K562 (cell line): ENCODE measurements at places on chromosomes 16 and 17. TPM values are rescaled to one million over a fixed set of nuclear protein-coding genes. Genes with fewer than 3 reads are reported as not detected.
A peak's percentile ranks its signal among the peaks of the same experiment; 100 is the strongest.

The SLC9A5 gene
- 2.5 and 3.1 TPM in 2 replicates for total RNA-seq

The KRT27 gene
- total RNA-seq: 0.11 TPM in 1 of 2 replicates, not detected in the other

The TNFRSF17 gene
- not detected in 2 replicates for total RNA-seq

The SHCBP1 gene
- 18.0 and 18.2 TPM in 2 replicates for total RNA-seq

The TM4SF5 gene
- total RNA-seq: not detected in 2 replicates

GRCh38 chr16:2500918-2501750 lies 12.6 kb upstream of the ATP6V0C start:
- H3K27ac ChIP-seq: no peak overlapping the region
- no peaks in the 10 kb centered on the region for H3K27me3 ChIP-seq
- no peak overlapping the region for H3K4me3 ChIP-seq
- DNase-seq: peak; percentile 81

DNA sequence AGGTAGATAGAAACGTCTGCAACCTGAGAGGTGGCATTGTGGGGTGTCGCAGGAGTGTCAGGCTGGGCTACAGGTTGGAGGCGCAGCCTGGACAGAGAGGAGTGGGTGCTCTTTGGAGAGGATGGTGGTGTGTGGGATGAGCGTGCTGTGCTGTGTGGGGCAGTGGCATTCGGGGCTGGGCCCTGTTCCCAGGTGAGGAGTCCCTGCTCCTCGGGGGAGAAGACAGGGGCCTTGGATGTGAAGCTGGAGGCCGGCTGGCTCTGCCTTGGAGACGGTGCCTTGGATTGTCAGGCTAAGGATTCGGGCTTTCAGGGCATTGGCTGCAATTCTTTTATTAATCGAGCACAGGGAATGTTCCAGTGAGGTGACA lies 69.3 kb downstream of the BANP start:
- H3K4me3 ChIP-seq: no peak overlapping the region
- no peak overlapping the region for H3K27ac ChIP-seq
- peaks cover 3% of the 10 kb centered on the region; the same call in 1 of the 3 replicates for H3K36me3 ChIP-seq
- no peaks in the 10 kb centered on the region for H3K27me3 ChIP-seq

- H3K4me1 ChIP-seq: no peaks in the 10 kb centered on the region
- peaks cover 10% of the 10 kb centered on the region for H3K27me3 ChIP-seq
- no peak overlapping the region for H3K27ac ChIP-seq
- no peak overlapping the region for H3K4me3 ChIP-seq
- H3K36me3 ChIP-seq: no peaks in the 10 kb centered on the region
- no peak for DNase-seq
Observed at GRCh38 chr16:4537376-4538343, 913 bp downstream of the CDIP1 start.

DNA sequence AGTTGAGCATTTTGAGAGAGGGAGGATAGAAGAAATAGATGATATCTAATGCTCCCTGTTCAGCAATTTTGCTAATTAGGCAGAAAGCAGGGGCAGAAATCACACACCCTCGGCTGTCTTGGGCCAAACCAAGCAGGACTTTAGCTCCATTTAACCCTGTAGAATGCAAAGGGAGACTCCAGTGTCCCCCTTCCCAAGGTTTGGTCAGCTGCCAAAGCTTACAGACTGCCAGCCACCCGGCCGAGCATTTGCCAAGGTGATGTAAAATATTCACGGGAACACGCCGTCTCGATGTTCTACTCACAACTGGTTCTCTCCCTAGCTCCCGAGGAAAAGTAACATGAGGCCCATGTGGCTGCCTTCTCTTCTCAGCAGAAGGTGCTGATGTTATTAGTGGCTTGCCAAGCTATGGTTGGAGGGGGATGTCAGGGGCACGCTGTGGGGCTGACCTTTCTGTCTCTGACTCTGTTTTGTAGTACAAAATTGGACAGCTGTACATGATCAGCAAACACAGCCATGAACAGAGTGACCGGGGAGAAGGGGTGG lies 155.3 kb downstream of the PITPNC1 start:
- DNase-seq: no peak
- H3K4me3 ChIP-seq: no peak overlapping the region
- H3K4me1 ChIP-seq: no peaks in the 10 kb centered on the region
- H3K27me3 ChIP-seq: peaks cover 38% of the 10 kb centered on the region

- no peaks in the 10 kb centered on the region for H3K36me3 ChIP-seq
- peaks cover 39% of the 10 kb centered on the region for H3K4me1 ChIP-seq
- no peaks in the 10 kb centered on the region for H3K27me3 ChIP-seq
- H3K27ac ChIP-seq: no peak overlapping the region
- DNase-seq: no peak
- H3K4me3 ChIP-seq: no peak overlapping the region
Observed at GRCh38 chr17:47277921-47278320, 24.3 kb downstream of the ITGB3 start.

DNA sequence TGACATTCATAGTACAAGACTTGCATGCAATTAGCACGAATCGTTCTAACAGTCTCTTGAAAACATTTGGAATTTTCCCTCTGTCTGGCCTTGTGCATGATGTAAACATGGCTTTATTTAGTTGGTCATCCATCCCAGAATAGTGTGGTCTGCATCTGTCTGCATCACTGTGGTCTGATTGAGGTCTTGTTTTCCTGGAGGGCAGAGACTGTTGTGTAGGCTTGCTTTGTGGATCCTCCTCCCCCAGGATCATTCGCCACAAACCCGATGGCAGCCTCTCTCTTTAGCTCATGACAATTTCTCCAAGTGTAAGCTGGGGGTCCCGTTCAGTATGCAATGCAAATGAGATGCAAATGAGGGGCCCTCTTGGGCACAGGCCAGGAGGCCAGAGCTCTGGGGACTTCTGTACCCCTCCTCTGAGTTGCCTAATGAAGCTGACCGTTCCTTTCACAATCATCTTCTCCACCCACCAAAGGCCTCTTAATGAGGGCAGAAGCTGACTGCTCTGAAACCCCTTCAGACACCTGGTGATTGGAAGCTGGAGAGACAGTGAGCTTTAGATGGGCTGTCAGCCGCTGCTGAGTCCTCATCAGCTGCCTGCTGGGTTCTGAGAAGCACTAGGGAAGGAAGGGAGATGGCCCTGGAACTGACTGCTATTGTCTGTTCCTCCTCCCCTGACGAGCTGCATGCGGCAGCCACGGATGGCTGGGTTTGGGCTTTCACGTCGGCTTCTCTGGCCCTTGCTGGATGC lies 201.2 kb upstream of the CACNG3 start:
- DNase-seq: no peak
- no peak overlapping the region for H3K4me3 ChIP-seq
- no peaks in the 10 kb centered on the region for H3K4me1 ChIP-seq
- H3K27ac ChIP-seq: no peak overlapping the region
- peaks cover 80% of the 10 kb centered on the region; the same call in 2 of the 3 replicates for H3K36me3 ChIP-seq

DNA sequence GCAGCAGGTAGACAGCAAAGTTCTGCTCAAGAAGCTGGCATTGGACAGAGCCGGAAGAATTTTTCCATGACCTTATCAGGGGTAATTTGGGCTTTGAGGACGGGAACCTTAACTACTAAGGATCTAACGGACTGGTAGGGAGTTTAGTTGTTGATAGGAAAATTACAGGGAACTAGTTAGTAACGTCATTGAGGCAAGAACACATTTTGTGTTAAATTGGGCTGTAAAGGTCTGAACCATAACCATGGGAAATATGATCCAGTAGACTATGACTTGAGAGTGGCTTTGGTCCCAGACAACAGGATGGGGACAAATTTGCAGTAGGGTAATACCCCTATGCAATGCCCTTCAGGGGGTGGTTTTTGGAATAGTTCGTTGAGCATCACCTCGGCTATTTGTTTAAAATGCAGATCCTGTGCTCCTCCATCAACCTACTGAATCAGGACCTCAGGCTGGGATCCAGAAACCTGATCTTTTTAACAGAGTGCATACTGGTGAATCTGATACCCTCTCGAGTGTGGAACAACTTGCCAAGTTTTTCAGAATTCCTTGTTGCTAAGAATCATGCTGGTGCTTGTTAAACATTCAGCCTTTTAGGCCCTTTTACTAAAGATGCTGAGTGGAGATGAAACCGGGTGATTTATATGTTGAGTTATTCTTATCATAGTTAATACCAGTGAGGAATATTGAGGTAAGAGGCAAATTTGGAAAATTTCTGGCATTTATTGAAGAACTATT lies 255.1 kb downstream of the MAP2K6 start:
- H3K36me3 ChIP-seq: no peaks in the 10 kb centered on the region
- H3K27me3 ChIP-seq: no peaks in the 10 kb centered on the region
- no peak overlapping the region for H3K27ac ChIP-seq
- no peaks in the 10 kb centered on the region for H3K4me1 ChIP-seq
- DNase-seq: no peak

- H3K27me3 ChIP-seq: no peaks in the 10 kb centered on the region
- peak; percentile 61 for DNase-seq
- H3K4me3 ChIP-seq: peak overlapping the region; percentile 37
- peaks cover 20% of the 10 kb centered on the region for H3K4me1 ChIP-seq
- H3K27ac ChIP-seq: peak overlapping the region; percentile 64
- no peaks in the 10 kb centered on the region for H3K36me3 ChIP-seq
Observed at GRCh38 chr17:78736526-78737079, 45.5 kb downstream of the CYTH1 start.

- no peak overlapping the region for H3K4me3 ChIP-seq
- no peak for DNase-seq
- no peaks in the 10 kb centered on the region for H3K4me1 ChIP-seq
- no peaks in the 10 kb centered on the region for H3K27me3 ChIP-seq
- H3K27ac ChIP-seq: no peak overlapping the region
- no peaks in the 10 kb centered on the region for H3K36me3 ChIP-seq
Observed at GRCh38 chr16:61590577-61590976, 445.7 kb downstream of the CDH8 start.

DNA sequence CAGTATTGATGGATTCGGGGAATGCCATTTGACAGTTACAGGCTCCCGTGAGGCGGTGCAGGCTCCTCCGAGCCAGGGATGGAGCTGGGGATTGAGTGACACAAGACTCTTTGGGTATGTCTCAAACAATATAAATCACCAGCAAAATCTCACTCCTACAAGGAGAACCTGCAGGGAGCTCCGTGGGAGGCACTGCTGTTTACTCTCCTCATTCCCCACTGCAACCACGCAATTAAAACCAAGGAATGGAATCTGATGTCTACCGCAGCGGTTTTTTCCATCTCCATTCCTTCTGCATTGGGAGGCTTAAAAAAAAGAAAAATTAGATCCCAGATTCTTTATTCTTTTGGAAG lies 157.9 kb downstream of the WWOX start:
- H3K4me3 ChIP-seq: no peak overlapping the region
- H3K4me1 ChIP-seq: no peaks in the 10 kb centered on the region
- H3K36me3 ChIP-seq: no peaks in the 10 kb centered on the region

DNA sequence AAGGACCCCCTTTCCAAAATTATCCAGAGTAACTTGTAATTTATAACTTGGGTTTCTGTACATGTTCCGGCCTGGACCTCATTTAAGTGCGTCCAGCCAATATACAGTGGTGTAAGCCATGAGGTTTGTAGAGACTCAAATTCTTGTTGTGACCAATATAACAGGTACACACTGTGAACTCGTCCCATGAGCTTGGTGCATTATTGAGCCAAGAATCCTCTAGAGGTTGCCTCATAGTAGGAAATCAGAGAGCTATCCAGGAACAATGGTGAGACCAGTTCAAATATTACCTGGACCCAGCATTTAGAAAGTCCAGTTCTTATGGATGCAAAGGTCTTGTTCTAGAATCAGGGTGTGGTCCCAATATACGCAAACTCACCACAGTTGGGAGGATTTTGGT lies 138.2 kb downstream of the NPIPB5 start:
- no peak overlapping the region for H3K27ac ChIP-seq
- peaks cover 2% of the 10 kb centered on the region; the same call in 1 of the 3 replicates for H3K27me3 ChIP-seq
- no peak overlapping the region for H3K4me3 ChIP-seq
- DNase-seq: no peak
- no peaks in the 10 kb centered on the region for H3K36me3 ChIP-seq

GRCh38 chr16:88634141-88634993 lies 4.0 kb upstream of the IL17C start:
- peak overlapping the region; percentile 44 for H3K4me3 ChIP-seq
- peaks cover 39% of the 10 kb centered on the region; the same call in 2 of the 3 replicates for H3K36me3 ChIP-seq
- peaks cover 2% of the 10 kb centered on the region; the same call in 1 of the 3 replicates for H3K27me3 ChIP-seq
- DNase-seq: peak; percentile 98

DNA sequence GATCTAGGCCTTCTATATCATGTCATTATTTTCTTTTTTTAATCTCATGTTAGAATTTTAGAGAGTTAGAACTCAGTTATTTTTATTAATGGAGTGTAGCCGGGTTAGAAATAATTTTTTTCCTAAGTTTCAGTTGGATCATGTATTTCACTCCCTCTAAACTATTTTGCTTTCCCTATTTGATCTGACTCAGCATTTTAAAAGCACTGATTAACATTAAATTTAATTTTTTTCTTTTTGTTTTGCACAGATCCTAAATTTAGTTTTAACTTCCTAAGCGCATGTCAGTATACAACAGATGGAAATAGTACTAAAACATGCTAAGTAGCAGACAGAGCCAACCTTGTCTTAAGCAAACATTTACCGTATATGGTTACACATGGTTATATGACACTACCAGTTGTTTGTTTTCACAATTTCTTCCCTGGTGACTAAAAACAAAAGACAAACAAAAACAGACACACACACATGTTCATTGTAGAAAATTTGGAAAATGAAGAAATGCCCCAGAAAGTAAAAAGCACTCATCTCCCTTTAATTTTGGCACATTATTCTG lies 33.6 kb upstream of the RAB11FIP4 start:
- no peak overlapping the region for H3K27ac ChIP-seq
- H3K4me3 ChIP-seq: no peak overlapping the region
- H3K4me1 ChIP-seq: no peaks in the 10 kb centered on the region
- DNase-seq: no peak

GRCh38 chr16:26649381-26650045 lies 417.2 kb upstream of the C16orf82 start:
- H3K27me3 ChIP-seq: no peaks in the 10 kb centered on the region; the same call in 1 of the 2 replicates
- H3K27ac ChIP-seq: no peak overlapping the region
- DNase-seq: no peak
- H3K36me3 ChIP-seq: no peaks in the 10 kb centered on the region

DNA sequence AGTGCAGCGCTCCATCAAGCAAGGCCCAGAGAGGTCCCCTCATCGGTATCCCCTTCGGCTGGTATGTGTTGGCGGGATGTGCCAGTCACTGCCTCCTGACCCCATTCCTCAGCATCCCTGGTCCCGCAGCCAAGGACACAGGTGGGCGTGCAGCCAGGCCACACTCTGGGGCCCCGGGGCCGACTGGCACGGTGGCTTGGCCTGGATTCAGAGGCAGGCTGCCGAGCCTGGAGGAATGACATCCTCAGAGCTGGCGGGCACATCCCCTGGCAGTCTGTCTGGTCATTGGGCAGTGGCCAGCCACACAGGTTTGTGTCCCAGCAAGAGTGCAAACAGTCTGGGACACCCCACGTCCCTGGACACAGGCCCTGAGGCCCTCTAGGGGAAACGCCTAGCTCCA lies 111.1 kb downstream of the SDK2 start:
- peaks cover 2% of the 10 kb centered on the region; the same call in 1 of the 3 replicates for H3K27me3 ChIP-seq
- no peak overlapping the region for H3K27ac ChIP-seq
- no peak for DNase-seq
- H3K36me3 ChIP-seq: no peaks in the 10 kb centered on the region
- H3K4me1 ChIP-seq: no peaks in the 10 kb centered on the region

- no peak overlapping the region for H3K4me3 ChIP-seq
- peaks cover 5% of the 10 kb centered on the region; the same call in 2 of the 3 replicates for H3K27me3 ChIP-seq
- DNase-seq: no peak
Observed at GRCh38 chr17:80419255-80419654, 4.3 kb downstream of the ENDOV start.
